Activated naive CD4-positive, alpha-beta T cell treated with anti-CD3 and anti-CD28 coated beads for 36 hours (primary cell): ENCODE measurements at places on chromosomes 2 and 18. TPM values are rescaled to one million over a fixed set of nuclear protein-coding genes. Genes with fewer than 3 reads are reported as not detected.

- no peak for DNase-seq
Observed at GRCh38 chr2:216112926-216113325, 3.8 kb downstream of the XRCC5 start.

The EHD3 gene
- total RNA-seq = 0.67 TPM

DNA sequence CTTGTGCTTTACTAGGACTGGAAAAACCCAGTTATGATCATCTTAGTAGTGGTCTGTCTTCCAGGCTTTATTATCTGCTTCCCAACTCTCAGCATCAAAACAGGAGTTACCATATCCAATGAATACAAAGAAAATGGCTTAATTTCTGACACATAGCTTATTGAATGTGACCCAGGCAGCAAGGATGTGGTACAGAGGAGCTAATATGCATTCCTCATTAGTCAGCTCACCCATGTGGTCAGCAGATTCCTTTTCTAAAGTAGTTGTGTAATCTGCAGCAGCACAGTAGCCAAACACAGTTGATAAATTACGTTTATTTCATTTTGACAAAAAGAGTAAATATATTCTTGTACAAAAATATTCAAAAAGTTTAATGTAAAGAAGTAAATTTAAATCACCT is 43.6 kb downstream of the TSPYL6 start:
- DNase-seq = no peak

The COBLL1 gene
- not detected for total RNA-seq

GRCh38 chr18:64275593-64276300 is 126.9 kb upstream of the LINC00305 start:
- no peak for DNase-seq

The TRAF3IP1 gene
- 3.6 TPM for total RNA-seq

- DNase-seq = no peak
Observed at GRCh38 chr2:177574356-177574755, 181.8 kb downstream of the AGPS start.

DNA sequence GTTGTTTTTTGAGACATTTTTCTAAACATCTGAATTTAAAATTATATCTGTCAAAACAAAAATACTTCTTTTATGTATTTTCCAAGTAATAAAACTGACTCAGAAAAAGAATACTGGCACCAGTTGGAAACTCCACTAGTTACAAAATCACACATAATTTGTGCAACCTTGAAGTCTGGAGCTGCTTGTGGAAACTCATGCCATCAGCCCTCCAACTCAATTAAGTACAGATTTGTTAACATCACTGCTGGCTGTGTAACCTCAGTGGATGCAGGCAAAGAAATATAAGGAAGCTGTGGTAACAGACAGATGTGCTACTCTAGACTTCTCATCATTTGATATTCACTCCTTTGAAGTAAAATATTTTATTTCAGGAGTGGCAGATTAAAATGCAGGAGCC is 30.0 kb upstream of the RAPH1 start:
- DNase-seq = no peak

DNA sequence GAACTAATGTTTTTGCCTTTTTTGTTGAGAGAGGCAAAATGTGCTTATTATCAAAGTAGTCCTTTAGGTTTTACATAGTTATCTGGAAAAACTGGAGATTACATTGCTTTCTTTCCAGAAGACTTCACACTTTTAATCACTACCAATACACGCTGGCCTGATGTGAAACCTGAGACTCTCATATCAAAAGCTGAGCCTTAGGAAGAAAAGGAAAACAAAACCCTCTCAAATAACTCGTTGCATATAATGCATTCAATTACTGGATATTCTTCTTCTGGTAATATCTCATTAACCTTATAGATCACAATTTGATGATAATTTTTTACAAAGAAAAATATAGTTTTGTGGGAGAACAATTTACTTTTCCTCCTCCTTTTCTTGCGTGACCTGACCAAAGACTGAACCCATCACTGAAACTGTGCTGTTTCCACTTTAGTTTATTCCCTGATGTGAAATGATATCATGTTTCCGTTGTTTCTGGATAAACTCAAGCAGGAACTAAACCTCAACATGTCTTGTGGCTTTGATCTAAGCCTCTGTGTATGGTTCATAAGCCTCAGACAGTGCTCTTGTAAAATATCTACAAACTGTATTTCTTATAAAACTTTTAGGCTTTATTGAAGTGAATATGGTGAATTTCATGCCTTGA is 332.4 kb downstream of the GULP1 start:
- DNase-seq = no peak

The DAW1 gene
- total RNA-seq = not detected

The ZNF516 gene
- 7.4 TPM for total RNA-seq

- no peak for DNase-seq
Observed at GRCh38 chr2:221762496-221762895, 190.4 kb upstream of the EPHA4 start.

GRCh38 chr18:44781886-44782285 is 101.2 kb downstream of the SETBP1 start:
- no peak for DNase-seq

The ASPRV1 gene
- total RNA-seq = 0.41 TPM

The NEUROD1 gene
- total RNA-seq = not detected

GRCh38 chr2:233065954-233066470 is 5.9 kb downstream of the INPP5D start:
- DNase-seq = no peak

GRCh38 chr2:239255218-239255617 is 145.6 kb downstream of the HDAC4 start:
- DNase-seq = no peak

GRCh38 chr2:50995610-50996009 is 36.3 kb downstream of the NRXN1 start:
- DNase-seq = no peak

DNA sequence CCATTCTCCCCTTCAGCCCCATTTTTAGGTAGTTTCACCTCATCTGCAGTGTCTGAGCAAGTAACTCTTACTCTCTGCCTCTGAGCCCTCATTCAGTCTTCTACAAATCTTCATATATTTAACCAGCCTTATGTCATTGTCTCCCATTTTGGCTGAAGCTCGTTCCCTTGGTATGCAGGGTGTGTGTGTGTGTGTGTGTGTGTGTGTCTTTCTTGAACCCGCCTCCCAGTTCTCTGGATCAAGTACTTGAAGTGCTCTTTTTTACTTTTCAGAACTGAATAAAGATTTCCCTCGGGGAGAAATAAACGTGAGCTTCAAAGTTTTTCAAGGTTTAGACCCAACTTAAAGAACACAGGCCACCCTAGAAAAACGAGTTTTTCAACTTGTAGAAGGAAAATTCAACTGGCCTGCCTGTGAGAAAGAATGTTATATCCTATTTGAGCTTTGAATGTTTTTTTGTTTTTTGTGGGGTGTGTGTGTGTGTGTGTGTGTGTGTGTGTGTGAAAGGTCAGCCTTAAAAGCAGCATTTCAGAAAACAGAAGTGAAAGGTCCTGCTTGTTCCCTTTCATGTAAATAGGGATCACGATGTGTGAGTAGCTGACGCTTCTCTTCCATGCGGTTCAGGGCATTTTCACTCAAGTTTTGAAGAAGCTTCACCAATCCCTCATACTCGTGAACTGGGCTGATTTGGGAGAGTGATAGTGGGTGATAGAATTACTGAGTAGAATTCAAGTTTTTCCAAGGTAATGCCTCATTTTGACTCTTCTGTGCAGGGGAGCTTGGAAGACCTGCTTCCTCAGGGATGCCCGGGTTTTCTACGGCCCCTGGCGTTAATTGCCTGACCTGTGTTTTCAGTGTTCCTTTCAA is 50.6 kb upstream of the EML6 start:
- no peak for DNase-seq

GRCh38 chr2:145066856-145067548 is 547.1 kb upstream of the ZEB2 start:
- DNase-seq = no peak

GRCh38 chr2:104758199-104758620 is 95.7 kb upstream of the POU3F3 start:
- DNase-seq = no peak

DNA sequence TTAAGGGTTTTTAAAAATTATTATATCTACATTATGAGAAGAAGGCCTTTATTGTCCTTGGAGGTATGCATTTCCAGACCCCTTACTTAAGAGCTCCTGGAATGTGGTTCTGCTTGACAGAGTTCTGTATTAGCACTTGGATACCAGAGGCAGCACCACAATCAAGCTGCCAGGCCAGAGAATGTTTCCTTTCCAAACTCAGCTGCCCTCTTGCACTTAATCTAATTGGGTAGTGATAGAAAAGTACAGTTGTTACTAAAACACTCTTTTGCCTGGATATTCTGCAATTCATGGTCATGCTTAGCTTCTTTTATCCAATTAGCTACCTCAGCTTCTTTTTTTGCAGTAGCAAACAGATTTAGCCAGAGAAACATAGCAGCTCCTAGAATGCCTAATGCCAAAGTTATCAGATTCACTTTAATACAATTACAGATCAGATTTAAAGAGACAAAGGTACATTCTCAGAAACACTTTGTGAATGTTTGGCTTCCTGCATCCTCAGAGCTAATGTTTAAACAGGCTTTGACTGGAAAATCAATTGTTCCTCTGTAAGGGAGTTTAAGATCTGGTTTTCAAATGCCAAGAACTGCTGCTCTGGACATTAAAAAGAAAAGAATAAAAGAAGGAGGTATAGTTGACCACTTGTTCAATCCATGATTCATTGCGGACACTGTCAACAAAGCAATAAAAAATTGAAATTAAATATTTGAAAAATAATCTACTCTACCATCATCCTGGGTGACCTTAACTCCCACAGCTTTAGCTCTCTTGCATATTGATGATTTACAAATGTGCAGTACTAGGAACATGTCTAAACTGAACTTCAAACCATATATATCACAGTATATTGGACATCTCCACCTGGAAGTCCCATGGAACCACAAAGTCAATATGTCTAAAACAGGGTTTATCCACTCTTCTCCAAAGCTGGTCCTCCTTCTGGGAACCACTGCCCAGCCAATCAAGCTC is 12.8 kb downstream of the NOSTRIN start:
- DNase-seq = no peak

- no peak for DNase-seq
Observed at GRCh38 chr2:205698286-205699268, 16.3 kb downstream of the NRP2 start.

- DNase-seq = no peak
Observed at GRCh38 chr2:239891698-239892097, 133.4 kb downstream of the NDUFA10 start.

GRCh38 chr2:169302364-169302763 is 60.0 kb downstream of the LRP2 start:
- no peak for DNase-seq

DNA sequence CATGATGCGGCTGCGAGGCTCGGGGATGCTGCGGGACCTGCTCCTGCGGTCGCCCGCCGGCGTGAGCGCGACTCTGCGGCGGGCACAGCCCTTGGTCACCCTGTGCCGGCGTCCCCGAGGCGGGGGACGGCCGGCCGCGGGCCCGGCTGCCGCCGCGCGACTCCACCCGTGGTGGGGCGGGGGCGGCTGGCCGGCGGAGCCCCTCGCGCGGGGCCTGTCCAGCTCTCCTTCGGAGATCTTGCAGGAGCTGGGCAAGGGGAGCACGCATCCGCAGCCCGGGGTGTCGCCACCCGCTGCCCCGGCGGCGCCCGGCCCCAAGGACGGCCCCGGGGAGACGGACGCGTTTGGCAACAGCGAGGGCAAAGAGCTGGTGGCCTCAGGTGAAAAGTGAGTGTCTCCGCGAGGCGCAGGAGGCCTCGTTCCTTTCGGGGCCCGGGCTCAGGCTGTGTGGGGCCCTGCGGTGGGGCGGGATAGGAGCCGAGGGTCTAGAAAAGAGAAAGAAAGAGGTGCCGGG is 520 bp downstream of the GLS start:
- no peak for DNase-seq

The ALPI gene
- total RNA-seq = not detected

The LIPG gene
- total RNA-seq = 0.45 TPM

- DNase-seq = no peak
Observed at GRCh38 chr2:96963316-96963715, 23.1 kb downstream of the FAM178B start.

GRCh38 chr2:64692401-64692800 is 38.7 kb upstream of the SERTAD2 start:
- DNase-seq = no peak

DNA sequence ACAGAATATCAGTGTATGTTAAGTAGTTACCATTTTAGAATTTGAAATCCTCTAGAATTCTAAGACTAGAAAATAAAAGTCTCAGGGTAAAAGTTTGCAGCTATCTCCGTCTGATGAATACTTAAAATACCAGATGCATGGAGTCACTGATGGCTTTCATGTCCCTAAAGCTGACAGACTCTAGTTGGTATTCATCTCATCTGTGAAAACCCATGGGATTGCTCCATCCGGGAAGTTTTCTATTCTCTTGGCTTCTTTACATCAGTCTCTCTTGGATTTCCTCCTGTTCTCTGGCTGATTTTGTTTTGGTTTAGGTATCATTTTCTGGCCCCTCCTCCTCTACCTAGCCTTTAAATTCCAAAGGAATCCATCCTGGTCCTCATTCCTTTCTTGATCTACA is 465.6 kb upstream of the POU3F3 start:
- no peak for DNase-seq

- DNase-seq = no peak
Observed at GRCh38 chr2:225865468-225865867, 466.0 kb downstream of the NYAP2 start.

The CFC1 gene
- not detected for total RNA-seq

DNA sequence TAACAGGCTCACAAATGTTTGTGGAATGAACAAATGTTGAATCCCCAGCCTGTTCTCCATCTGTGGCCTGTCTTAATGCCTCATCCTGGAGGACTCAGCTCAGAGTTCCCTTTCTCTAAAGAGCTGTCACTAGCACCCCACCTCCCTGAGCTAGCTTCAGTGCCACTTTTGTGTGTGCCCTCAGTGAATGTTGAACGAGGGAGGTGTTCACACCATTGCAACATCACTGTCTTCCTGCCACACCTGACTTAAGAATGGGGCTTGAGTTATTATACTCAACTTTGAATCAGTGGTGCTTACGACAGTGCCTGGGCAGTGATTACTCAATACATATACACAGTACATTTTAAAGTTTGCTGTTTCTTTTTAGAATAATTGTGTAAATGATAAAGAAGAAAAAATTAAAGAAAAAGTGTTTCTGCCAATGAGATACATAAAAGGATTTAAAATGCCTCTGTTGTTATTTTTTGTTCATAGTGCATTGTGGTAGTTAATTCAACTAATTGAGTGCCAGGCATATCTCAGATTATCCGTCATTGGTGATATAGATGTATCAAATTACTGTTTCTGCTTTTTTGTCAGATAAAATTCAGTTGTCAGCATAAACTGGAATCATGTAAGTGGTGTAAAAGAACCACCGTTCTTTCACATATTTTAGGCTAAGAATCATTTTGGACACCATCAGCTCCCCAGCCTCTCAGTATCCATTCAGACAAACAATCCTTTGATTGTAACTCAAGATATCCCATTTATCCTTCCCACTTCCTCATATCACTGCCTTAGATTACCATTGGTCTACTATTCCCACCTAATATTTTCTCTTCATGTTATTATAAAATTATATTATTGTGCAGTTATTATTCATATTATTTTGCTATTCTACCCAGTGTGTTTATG is 304.7 kb downstream of the PTPRM start:
- no peak for DNase-seq

DNA sequence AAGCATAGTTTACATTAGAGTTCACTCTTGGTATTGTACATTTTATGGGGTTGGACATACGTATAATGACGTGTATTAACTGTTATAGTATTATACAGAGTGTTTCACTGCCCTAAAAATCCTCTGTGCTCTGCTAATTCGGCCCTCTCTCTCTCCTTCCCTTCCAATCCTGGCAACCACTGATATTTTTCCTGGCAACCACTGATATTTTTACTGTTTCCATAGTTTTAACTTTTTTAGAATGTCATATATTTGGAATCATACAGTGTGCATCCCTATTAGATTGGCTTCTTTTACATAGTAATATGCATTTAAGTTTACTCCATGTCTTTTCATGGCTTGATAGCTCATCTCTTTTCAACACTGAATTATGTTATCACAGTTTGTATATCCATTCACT is 526.7 kb downstream of the RIT2 start:
- no peak for DNase-seq
